ENCODE measurements at places on chromosomes 7 and 10.

DNA sequence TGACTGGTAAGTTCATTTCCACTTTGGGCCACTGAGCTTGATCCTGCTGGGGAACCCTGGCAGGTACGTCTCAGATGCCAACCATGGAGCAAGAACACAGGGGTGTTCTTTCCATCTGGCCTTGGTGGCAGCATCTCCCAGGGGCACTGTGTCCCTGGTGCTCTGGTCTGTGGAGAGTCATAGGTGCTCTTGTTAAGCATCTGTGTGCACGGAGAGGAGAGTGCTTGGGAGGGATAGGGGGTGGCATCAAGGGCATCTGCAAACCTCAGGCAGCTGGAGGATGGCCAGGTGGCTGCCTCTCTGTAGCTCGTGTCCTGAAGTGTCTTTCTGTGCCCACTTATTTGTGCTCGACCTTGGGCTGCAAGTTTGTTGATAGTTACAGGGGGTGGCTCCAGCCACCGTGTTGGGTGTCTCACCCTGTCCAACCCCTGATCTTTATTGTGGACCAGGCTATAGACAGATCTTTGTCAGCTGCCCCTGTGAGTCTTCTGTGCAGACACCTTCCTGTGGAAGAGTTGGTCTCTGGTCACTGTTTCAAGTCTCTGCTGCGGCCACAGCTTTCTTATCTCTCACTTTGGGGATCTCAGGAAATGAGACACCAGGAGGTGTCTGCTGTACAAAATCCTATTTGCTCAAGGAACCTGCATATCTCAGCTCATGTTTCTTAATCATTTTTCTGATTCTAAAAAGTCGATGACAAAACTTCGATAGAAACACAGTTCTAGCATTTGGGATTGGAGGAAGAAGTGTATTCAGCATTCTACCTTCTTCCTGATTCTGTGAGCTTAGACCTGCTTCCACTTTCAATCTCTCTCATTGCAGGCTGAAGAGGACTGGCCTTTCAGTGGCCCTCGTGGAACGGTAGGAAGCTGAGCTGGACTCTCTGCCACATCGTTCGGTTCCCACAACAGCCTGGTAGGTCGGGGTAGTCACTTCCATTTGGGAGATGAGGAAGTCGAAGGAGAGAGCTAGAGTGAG is 17.2 kb upstream of the GIMAP8 start:
- peak; percentile 20 for DNase-seq

DNA sequence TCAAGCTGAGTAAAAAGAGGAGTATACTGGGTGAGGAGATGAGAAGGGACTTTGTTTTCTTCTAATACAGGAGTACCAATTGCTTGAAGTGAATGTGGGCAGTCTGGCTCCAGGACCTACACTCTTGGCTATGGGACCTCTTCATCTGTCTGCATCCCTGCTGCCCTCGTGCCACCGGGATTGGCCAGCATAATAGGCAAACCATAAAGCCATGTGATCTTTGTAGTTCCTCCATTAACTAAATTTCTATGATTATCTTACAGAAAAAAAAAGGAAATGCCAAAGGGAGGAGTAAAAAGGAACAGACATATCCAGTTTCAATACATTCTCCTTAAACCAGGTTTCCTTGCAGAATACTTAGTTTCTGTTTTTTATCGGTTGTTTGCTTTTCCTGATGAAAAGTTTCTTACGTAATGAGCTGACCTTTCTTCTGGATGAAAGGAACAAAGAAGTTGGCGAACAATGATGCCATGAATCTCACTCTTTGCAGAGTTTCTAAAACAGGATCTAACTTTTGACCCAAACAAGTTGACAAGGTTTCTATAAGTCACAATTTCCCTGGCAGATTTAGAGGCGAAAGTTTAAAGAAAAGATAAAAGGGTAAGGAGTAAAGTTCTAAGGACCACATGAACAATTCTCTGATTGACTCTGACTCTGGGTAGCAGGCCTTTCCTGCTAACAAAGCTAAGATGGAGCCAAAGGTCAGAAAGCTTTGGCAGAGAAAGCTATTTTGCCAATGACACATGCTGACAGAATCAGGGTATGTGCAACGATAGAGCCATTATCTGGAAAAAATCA is 54.1 kb downstream of the LAMB1 start:
- DNase-seq = no peak

- DNase-seq = no peak
These were observed 1082.4 kb downstream of the XPNPEP1 start for GRCh38 chr10:108840944-108841343.

GRCh38 chr10:88213065-88213605 is 349.7 kb downstream of the PTEN start:
- DNase-seq = no peak

DNA sequence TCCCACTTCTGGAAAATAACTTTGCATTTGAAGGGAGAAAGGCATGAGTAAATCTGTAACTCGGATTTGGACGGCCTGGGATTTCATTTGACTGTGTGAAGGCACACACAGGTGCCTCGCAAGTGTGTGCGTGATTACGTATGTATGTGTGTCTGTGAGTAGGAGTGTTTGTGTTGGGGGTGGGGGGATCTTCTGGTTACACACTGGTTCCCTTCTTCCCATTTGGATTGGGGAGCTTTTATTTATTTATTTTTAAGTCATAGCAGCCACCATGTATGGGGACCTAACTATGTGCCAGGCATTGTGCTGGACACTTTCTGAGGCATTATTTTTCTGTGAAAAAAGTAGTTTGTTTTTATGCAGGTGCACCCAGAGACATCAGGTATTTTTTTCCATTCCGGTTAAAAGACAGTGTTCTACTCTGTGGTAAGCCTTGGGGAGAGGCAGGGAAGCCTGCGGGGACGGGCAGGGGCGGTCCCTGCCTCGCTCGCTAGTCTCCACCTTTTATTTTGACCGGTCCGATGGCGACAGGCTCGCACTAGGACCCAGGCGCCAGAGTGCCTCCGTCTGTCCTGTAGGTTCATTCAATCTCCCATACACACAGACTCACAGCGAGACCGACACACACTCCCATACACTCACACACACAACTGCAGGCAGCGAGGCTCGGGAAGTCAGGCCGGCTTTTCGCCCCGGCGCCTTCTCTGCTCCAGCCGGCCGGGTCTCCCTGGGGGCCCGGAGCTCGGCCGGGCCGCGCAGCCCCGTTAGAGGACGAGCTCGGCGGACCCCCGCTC is at the start of gene MXI1:
Gene MXI1 (plus strand): TSS at position 595 of the 794 bp plus-strand sequence. CDS start 204 bp downstream, outside the sequence.
- DNase-seq = peak; percentile 60

GRCh38 chr7:107286751-107287621 is 118.2 kb downstream of the HBP1 start:
- no peak for DNase-seq

Measured in activated naive CD4-positive, alpha-beta T cell treated with anti-CD3 and anti-CD28 coated beads, Interleukin-2, amount 10 ng/mL, durations not matched to agents 7 days and 5 days (primary cell).